SW 1271 (cell line): ENCODE measurements at places on chromosomes 5 and 9.

- DNase-seq, result no peak
These were observed 242.4 kb upstream of the ATP10B start for GRCh38 chr5:161094411-161094810.

GRCh38 chr5:67202828-67203227 is 6.2 kb upstream of the CD180 start:
- no peak for DNase-seq

GRCh38 chr5:43007246-43007910 is 32.7 kb downstream of the ANXA2R start:
- peak; percentile 93 for DNase-seq

DNA sequence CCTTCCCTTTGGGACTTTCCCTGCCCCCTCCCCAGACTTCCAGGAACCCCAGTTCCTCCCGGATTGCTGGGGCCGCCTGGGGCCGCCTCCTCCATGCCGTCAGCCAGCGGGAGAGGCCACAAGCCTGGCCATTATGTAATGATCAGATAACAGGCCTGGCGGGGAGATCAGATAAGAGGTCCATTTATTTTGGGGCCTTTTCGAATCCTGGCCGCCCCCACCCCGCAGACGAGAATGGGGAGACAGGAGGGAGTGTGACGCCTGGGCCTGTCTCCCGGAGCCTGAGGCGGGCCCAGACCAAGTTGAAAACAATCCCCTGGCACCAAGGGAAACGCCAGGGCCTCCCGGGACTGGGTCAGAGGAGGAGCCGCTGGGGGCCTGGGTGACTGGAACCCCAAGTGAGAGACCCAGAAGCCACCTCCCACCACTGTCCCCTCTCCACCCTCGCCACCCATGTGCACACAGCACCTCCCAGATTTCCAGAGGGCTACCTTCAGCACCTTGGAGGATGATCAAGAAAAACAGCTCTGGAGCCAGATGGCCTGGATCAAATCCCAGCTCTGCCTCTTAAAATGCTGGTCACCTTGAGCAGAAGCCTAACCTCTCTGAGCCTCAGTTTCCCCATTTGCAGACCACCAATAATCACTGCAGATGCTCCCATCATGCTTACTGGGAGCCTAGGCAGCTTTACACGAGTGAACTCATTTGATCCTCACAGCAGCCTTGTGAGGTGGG is 7.8 kb downstream of the ENG start:
- DNase-seq, result no peak

GRCh38 chr9:136172412-136173079 is 32.4 kb downstream of the LHX3 start:
- DNase-seq, result no peak

- no peak for DNase-seq
These were observed 57.1 kb downstream of the RPS23 start for GRCh38 chr5:82221020-82221419.

DNA sequence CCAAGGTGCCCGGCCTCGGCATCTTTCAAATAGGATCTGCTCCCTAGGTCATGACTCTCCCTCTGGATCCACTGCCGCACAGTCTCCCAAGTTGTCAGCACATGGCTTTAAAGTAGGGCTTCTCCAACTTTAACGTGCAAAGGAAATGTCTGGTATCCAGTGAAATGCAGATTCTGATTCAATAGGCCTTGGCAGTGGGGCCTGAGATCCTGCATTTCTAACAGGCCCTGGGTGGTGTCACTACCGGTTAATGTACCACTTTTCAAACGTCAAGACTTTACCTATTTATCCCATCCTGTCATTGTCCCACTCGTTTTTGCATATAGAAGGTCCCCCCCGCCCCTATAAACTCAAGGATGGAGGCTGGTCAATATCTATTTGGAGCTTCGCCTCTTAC is 137.6 kb upstream of the ZNF618 start:
- DNase-seq, result no peak

GRCh38 chr5:145887217-145887616 is 14.4 kb upstream of the GRXCR2 start:
- DNase-seq, result no peak

GRCh38 chr5:102611312-102611711 is 112.5 kb upstream of the SLCO6A1 start:
- DNase-seq, result no peak

DNA sequence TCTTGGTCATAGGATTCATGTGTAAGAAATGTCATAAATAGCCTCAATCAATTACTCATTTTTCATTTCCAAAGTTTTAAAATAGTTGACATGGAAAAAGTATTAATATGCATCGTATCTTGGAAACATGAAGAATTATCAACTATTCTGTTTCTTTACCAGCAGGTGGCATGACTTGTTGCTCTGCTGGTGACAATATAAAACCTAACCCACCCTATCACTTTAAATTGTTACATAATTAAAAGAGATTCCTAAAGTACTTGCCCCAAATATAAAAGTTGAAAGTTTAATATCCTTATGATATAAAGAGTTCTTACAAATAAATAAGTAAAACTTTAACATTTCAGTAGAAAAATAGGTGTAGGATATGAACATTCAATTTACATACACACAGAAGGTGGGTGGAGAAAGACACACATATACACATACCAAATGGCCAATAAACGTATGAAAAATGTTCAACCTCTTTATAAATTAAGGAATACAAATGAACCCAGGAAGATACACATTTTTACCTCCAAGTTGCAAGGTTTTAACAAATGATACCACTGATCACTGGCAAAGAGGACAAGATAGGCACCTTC is 30.6 kb downstream of the MAP1B start:
- peak; percentile 51 for DNase-seq

GRCh38 chr5:56004874-56005273 is 10.1 kb upstream of the IL6ST start:
- DNase-seq, result no peak

DNA sequence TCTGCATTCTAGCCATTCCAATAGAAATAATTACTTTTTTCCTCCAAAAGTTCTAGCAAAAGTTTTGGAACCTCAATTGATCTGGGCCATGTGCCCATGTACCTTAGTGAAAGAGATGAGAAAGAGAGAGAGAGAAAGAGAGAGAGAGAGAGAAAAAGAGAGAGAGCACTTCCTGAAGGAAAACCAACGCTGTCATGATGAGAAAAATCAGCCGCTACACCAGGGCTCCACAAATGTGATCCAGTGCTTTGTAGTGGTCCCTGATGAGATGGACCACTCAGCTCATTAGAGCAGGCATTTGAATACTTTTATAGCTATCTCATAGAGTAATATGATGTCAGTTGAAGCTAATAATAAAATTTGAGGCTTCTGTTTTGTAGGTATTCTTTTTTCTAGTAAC is 7.7 kb upstream of the GAS1 start:
- DNase-seq, result no peak

- no peak for DNase-seq
These were observed 25.6 kb upstream of the VLDLR start for GRCh38 chr9:2595973-2596372.

- no peak for DNase-seq
These were observed 66.1 kb downstream of the TTC39B start for GRCh38 chr9:15240927-15241326.

DNA sequence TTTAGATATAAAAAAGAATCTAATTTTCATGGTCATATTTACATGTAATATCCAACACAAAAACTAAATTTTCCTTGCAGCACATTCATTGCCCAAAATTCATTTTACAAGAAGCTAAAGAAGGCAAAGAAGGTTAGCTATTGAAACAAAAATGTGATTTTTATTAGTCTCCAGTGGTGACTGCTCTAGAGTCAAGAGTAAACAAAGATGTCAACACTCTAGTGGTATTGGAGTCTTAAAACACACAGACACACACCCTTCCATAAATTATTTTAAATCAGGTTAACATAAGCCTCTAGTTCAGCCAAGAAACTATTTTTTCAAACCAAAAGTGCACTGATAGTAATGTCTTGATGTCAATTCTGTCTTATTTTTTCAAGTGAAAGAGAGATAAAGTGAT is 329.2 kb downstream of the ZNF608 start:
- no peak for DNase-seq

- no peak for DNase-seq
These were observed 268.3 kb downstream of the PJA2 start for GRCh38 chr5:109141222-109142200.

DNA sequence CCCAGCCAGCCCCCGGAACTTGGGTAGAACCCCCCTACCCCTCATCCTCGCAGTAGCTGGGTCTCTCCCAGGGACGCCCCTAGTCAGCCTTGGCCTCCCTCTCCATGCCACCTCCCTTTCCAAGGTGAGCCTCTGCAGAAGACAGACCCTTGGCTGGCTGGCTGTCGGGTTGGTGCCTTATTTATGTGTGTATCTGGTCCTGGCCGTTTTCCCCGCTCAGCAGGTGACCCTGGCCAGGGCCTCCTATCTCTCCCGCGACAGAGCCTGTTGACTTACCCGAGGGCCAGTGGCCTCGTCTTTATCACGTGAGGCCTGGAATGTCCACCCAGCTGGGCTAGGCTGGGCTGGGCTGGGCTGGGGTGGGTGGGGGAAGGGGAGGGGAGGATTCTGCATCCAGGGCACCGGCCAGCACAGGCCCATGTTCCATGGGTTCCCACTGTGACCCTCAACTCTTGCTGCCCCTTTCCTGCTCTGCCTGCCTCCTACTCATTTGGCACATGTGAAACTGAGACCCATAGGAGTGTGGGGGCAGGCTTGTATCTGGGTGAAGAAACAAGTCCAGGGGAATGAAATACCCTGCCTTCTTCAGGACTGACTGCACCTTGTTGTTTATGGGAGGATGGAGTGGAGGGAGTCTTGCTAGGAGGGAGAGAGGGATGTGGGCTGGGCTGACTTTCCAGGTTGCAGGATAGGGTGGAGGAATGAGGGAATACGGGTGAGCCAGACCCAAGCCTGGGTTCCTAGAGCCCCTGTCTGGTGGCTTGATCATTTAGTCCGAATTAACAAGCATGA is 3.1 kb downstream of the CXXC5 start:
- peak; percentile 29 for DNase-seq

- no peak for DNase-seq
These were observed 739.3 kb downstream of the NR2F1-AS1 start for GRCh38 chr5:92841604-92842155.

GRCh38 chr5:128144491-128144890 is 60.9 kb downstream of the SLC12A2 start:
- no peak for DNase-seq

DNA sequence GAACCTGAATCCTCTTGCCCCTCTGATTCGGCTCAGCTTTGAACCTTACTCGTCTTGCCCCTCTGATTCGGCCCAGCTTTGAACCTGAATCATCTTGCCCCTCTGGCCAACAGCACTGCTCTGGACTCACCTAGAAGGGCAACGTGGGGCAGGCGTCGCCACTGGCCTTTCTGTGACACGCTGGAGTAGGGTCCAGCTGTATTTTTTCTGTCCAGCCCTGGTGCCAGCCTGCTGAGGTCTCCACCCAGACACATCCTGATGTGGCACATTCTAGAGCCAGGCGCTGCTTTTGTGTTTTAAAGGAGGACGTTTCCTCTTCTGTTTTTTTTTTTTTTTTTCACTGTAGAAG is 15.2 kb upstream of the CPEB4 start:
- DNase-seq, result no peak

- no peak for DNase-seq
These were observed 454.9 kb downstream of the ENC1 start for GRCh38 chr5:74185599-74185998.

GRCh38 chr9:2192356-2192979 is 177.3 kb downstream of the SMARCA2 start:
- DNase-seq, result no peak

- DNase-seq, result no peak
These were observed 127.6 kb downstream of the EDIL3 start for GRCh38 chr5:84257061-84257460.

DNA sequence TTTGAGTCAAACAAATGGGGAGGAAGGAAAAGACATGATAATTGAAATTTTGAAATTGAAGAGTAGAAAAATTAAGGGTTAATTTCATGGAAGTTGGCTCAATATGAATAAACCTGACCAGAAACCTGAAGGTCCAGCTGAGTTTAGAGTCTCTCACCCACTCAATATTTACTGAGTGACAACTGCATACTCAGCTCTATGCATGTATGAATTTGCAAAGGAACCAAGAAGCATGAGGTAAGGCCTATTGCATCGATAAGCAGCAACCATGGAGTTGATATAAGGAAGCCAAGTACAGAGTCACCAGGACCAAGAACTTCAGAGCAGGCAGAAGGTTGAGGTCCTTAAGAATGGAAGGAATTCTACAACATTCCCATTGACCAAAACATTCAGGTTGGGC is 163.4 kb downstream of the SEMA5A start:
- no peak for DNase-seq

GRCh38 chr5:11973469-11973868 is 69.2 kb upstream of the CTNND2 start:
- DNase-seq, result no peak

DNA sequence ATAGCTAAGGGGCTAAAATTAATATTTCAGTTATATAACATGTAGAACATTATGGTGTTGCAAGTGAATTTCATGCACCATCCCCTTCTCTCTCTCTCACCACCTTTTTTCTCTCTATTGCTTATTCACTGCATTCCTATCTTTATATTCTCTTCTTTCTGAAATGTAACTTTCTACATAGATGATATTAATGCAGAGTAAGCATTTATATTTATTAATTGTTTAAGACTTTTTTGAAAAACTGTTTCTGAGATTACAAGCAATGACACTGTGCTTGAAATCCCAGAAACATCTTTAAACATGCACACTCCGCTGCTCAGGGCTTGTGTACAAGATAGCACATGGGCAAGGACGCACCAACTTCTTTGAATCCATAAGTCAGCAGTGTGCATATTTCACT is 567.7 kb upstream of the SGCD start:
- no peak for DNase-seq

DNA sequence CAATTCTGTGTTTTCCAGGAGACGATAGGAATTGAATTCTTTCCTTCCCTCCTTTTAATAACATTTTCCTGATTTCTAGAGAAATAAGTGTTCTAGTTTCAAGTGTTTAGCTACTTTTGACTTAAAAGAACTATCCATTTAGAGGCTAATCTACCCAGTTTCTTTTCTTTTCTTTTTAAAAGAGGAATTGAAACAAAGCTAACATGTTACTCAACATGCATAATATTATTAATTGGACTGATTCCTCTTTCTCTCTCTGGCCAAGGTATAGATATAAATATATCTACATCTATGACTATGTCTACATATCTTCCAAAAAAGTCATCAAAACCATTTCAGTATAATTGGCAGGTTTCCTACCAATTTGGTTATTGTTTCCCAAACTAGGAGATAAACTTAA is 309.8 kb downstream of the TRPM3 start:
- DNase-seq, result no peak

DNA sequence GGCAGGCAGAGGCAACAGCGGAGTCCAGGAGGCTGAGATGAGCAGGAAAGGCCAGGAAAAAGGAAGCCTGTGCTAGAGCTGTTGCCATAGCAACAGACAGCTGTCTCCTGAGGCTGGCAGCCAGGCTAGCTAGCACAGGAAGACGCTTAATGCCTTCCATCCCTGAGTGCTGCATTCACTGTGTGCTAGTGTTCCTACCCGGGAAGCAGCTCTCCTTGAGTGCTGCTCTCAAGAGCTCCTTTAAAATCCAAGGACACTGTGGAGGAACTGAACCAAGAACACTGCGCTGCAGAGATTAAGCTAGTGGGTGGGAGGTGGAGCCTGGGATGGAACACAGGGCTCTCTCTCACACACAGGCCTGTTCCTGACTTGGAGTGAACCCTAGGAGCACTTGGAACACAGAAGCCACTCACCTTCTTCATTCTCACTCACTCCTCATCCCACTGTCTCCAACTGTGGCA is 53.5 kb upstream of the IL7R start:
- no peak for DNase-seq
